ENCODE measurements at places on chromosomes 1 and 21.

DNA sequence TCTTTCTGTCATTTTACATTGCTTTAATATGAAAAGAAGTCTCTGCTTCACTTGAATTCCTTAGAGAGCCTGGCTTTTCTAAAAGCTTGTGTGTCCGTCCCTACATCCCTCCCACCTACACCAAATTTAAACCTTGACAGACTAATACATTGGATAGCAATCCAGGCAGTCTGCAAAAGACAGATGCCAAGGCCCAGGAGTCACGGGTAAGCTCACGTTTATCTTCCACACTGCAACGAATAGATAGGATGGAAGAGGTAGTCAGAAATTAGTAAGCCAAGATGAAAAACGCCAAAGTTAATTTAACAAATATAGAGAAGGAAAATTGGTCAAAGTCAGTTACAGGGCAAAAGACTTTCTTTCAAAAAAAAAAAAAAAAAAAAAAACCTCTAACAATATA is 338.1 kb downstream of the SMYD3 start:
- no peak for DNase-seq

GRCh38 chr1:167761400-167761799 is 39.6 kb downstream of the MPZL1 start:
- no peak for DNase-seq

DNA sequence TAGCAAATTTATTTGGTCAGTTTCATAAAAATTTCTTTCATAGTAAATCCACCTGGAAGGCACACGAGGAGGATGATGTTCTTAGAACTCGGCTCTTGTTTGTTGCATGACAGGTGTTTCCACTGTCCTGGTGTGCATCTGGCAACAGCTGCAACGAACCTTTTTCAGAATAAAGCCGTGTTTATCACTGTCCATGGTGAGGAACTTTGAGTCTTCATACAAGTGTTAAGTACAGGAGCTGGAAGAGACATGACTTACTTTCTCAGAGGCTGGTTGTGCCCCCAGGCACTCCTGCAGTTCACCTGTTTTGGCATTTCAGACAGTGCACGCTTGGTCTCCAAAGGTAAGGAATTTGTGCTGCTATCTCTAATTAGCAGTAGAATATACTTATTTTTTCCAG is 97.1 kb downstream of the ADAMTS1 start:
- DNase-seq = no peak

GRCh38 chr21:28111151-28111619 is 881.5 kb downstream of the LTN1 start:
- peak; percentile 79 for DNase-seq

- DNase-seq = no peak
Measured at GRCh38 chr1:108645564-108646184, 15.2 kb downstream of the HENMT1 start.

DNA sequence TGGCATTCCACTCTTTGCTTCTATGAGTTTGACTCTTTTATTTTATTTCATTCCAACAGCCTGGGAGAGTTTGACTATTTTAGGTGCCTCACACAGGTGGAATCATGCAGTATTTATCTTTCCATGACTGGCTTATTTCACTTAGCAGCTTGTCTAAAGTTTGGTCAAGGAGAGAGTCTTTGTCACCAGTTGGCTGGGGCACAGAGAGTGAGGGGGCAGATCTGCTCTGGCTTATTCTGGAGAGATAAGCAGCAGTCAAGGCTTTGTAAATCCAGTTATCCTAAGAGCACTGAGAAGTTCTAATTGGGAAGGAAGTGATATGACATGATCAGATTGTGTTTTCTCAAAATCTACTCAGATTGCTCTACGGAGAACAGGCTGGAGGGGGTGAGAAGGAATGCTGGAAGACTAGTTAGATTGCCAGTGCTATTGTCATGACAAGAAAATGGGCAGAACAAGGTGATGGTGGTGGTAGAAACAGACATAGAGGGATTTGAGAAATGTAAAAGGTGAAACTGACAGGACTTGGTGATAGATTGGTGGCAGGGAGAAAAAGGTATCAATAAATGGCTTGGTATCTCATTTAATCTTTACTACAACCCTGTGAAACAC is 12.1 kb upstream of the CTTNBP2NL start:
- DNase-seq = no peak

DNA sequence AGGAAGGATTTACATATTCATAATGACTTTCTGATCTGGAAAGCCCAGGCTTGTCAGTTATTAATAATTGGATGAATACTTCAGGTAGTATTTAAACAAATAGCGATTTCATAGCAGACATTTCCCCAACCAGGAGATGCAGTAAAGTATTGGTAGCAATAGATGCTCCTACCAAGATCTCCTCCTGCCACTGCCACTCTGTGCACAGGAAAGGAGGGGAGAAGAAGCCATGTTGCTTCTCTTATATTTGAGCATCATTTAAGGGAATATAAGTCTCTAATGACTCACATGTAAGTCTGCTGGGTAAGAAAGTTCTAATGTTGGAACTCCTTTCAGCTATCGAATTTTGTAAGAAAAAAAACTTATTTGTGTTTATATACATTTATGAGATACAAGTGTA is 420 bp upstream of the IFI16 start:
- no peak for DNase-seq

DNA sequence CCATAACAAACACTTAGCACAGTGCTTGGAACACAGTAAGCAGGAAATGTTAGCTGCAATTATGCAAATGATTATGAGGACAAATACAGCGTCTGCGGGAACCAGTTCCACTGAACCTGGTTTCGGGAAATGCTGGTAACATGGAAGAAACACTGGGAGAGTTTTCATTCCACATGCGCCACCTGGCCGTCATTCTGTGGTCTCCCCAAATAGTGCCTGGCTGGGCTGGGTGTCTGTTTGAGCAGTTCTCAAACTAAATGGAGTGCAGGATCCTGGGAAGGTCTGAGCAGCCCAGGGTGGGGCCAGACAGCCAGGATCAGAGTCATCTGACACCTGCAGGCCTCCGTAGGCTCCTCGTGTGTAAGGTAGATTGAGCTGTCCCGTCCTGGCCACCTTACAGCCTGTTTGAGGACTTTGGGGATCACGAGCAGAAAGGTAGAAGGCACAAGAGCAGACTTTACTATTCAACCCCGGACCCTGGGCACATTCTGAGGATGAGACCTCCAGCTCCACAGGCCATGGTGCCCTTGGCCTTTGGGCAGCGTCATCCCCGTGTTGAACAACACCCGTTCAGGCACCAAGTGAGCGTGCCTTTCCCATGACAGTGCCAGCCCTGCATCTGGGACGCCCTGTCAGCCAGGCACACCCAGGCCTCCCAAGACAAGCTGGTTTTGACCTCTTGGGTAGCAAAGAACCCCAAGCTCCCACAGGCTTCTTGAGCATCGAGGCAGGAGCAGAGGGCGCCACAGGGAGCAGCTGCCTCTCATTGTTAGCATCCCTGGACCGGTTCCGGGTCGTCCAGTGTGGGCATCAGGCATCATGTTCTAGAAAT is 101.9 kb downstream of the PRDM2 start:
- DNase-seq = no peak

DNA sequence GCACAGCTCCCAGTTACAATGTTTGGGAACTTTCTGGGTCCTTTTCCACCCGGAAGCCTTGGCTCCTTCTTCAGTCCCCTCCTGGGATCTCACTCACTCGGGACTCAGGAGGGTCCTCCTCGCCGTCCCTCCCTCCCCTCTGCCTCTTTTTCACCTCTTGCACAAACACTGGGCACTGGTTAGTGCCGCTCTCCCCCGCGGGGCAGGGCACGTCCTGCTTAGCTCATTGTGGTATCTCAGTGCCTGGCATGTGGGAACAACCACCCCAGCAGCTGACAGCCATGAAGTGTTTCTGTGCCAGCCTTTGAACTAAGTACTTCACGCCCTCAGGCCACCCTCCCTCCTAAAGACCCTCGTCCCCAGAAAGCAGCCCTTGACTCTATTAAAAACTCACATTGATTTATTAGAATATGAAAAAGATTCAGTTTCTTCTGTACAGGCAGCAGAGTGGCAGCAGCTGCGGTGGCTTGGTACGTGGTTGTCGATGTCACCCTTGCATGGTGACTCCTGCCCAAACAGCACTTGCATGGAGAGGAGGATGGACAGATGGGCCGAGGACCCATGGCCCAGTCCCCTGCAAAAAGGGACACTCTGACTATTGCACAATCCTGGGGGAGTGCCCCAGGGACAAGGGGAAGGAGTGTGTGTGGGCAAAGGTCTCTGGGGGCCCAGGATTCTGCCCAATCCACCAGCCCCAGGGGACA is 56.3 kb downstream of the SLC9A1 start:
- DNase-seq = peak; percentile 85

DNA sequence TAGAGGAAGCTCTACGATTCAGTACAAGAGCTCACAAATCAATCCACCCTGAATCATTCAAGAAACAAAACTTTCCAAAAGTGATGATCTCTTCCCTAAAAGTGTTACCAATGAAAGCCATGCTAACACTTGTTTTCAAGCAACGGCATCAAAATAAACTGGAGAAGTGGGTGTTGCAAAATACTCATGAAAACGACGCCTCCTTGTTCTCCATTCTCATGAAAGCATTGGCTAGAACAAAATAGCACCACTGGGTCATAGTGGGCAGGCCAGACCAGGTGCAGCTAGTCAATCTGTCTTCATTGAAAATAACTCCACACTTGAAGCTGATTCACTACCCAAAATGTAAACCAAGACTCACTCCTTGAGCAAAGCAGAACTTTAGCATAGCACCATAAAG is 4.3 kb downstream of the TIAM1 start:
- peak; percentile 46 for DNase-seq

GRCh38 chr1:57142169-57142568 is 176.4 kb upstream of the C8B start:
- no peak for DNase-seq
